ENCODE measurements at places on chromosomes 4 and X. TPM values are rescaled to one million over a fixed set of nuclear protein-coding genes. Genes with fewer than 3 reads are reported as not detected.

- no peak for DNase-seq
Observed at GRCh38 chrX:50372966-50373365, 97.7 kb downstream of the DGKK start.

DNA sequence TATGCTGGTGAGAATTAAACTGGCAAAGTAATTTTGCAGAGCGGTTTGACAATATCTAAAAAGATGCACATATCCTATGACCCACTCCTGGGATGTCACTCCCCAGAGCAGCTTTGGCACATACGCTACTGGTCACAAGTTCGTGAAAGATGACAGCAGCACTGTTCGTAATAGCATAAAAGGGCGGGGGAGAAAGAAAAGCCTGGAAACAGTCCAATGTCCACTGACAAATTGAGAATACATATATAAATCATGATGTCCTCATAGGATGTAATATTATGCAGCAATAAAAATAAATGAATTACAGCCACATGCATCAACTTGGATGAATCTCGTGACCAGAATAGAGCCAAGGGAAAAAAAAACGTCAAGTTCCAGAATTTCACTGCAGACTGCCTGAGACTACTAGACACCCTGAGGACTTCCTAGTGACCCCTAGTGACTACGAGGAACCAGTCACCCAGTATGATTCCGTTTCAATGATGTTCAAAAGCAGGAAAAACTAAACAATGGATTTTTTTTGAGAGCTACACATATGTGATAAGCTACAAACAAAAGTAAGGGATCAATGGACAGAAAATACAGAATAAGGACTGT, 1.8 kb downstream of the PCSK1N start:
- no peak for DNase-seq

GRCh38 chr4:173879509-173879908, 349.5 kb upstream of the HAND2 start:
- DNase-seq = no peak

DNA sequence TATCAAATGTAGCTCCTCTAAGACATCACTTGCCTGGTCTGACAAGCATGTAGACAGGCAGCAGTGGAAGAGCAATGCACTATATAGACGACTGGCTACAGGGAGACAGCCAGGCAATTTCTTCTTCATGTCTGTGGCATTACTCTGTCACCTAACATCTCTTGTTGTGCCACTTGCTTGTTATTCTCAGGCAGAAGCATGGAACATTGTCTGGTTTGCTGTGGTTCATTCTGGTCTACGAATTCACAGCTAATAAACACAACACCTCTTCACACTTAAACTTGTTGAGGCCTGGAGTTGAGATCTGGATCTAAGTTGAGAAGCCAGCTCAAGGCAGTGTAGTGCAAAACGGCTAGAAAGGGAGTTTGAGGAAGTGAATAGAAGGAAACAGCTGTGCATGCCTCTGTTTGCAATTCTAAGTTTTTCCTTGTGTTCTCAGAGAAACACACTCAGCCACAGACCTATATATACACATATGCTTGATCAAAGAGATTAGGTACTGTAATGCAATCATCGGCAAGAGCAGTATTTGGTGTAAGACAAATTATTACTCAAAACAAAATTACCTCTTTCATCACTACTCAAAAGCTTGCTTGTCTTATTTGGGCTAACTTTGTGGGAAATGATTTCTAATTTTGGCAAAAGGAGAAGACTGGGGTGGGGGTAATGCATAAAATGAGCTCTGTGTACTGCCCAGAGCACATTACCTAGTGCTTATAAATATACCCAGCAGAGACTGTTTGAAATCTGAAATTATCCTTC, 243.8 kb downstream of the PPP3CA start:
- DNase-seq = no peak

The GLA gene
- total RNA-seq = 70.8 TPM

The VCX2 gene
- not detected for total RNA-seq

All from activated T-cell treated with anti-CD3 and anti-CD28 coated beads, Interleukin-2, amount 50 U/mL, for 4 hours (primary cell).